ENCODE measurements at places on chromosomes 5 and 9.

GRCh38 chr5:132011622-132012343 is at the start of gene ACSL6:
Gene ACSL6, minus strand, starts transcription at chr5:132011658. Its CDS starts 105 bp downstream, at chr5:132011553.
- peak; percentile 13 for DNase-seq

GRCh38 chr5:35811108-35811741 is 45.5 kb upstream of the IL7R start:
- DNase-seq = no peak

DNA sequence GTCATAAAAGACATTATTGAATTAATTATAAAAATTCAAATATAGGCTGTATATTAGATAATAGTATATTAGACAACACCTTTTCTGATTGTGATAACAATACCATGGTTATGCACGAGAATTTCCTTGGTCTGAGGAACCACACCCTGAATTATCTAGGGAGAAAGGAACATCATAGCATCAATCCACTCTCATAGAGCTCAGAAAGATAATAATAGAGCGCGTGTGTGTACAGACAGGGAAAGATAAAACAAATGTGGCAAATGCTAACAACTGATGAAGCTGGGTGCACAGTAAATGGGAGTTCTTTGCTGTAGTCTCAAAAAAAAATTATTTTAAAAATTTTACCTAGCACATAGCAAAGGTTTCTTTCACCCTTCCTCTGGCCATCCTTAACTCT is 143.5 kb downstream of the CDK5RAP2 start:
- DNase-seq = no peak

DNA sequence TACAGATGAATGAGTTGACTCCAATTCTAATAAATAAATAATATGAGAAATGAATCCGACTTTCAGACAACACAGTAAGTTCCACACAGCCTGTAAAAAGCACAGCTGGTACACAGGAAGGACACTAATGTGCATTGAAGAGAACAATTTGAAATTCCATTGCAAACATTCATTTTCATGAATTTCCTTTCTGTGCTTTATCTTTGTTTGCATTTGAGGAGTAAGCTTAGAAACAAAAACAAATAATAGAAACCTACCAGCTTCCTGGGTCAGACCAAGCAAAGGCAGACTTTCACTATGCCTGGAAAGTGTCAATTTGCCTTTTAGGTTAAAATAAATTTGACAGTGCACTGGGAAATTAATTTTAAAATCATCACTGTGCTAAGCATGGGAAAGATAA is 143.8 kb upstream of the VLDLR start:
- DNase-seq = no peak

GRCh38 chr5:134561871-134562296 is 36.4 kb downstream of the JADE2 start:
- no peak for DNase-seq

DNA sequence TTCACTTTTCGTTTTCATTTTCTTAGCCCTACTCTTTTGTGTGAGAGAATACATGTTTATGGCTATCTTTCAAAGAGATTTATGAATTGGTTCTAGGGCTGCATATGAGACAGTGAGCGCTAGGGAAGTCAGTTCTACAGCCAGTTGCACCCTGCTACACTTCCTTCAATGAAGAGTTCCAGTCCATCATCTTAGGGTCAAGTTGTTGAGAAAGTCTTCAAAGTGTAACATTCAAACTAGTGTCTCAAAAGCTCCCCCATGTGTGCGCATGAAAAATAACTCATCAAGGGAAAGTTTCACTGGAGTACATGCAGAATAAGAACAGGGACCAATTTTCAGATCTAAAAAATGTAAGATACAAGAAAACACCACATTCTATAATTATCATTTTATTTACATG is 317.2 kb downstream of the DEPDC1B start:
- no peak for DNase-seq

- DNase-seq = no peak
Observed at GRCh38 chr9:129182625-129183494, 4.8 kb upstream of the IER5L start.

GRCh38 chr9:36868586-36869282 is 165.3 kb downstream of the PAX5 start:
- no peak for DNase-seq

DNA sequence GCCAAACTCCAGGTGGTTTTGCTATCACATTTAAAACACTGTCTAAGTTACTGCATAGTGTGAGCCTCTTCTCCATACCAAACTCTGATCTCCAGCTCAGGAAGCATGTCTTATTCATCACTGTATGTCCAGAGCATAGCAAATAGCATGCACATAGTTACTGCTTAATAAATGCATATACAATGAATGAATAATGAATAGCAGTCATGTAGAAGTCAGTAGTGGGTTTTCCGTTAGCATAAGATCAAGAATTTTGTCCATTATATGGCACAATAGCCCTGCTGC is 329.4 kb downstream of the ARRDC3 start:
- no peak for DNase-seq

DNA sequence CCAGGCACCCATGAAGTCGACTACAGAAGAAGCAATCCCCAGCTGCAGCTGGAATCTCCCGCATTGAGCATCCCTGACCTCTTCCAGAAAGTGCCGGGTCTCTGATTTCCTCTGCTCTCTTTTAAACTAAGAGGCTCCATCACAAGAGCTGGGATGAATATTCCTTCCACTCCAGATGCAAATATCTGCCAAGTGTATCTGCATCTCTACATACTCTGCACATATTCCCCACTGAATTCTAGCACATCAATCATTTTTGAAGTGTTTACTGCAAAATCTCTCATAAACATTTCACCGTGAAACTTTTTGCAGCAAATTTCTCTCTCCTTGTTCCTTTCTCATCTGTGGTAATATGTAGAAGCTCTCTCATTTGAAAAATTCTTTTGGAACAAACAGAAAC is 161.5 kb downstream of the GABRB2 start:
- no peak for DNase-seq

All from stimulated activated CD8-positive, alpha-beta memory T cell treated with anti-CD3 and anti-CD28 coated beads, Interleukin-4, amount 100 ng/mL, for 1 hour (primary cell).